ENCODE measurements at places on chromosomes 13 and 19. TPM values are rescaled to one million over a fixed set of nuclear protein-coding genes. Genes with fewer than 3 reads are reported as not detected.
A peak's percentile ranks its signal among the peaks of the same experiment; 100 is the strongest.

GRCh38 chr19:51410950-51411748 is 6.3 kb downstream of the SIGLEC10 start:
- H3K27ac ChIP-seq, result no peak overlapping the region
- no peak overlapping the region for H3K4me3 ChIP-seq
- H3K36me3 ChIP-seq, result no peaks in the 10 kb centered on the region
- no peaks in the 10 kb centered on the region for H3K27me3 ChIP-seq

DNA sequence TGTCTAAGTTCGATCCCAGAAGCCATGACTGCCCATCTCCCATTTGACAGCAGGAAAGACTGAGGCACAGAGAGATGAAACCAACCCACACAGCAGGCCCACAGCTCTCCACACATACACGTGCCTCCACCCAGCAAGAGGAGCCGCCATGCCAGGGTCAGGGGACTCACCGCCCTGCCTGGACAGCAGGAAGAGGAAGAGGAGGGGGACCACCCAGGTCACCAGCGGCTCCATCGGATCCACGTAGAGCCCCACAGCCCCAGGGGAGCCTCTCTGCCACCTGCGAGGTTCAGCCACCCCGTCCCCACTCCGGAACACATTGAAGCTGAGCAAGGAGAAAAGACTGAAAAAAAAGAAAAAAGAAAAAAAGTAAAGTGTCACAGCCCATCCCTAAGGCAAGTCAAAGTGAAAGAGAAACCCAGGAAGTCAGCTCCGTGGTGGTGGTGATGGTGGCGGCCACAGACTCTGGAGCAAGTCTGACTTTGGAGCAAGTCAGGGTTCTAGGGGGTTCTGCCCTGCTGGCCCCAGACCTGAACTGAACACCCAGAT is at the start of gene IL12RB1:
Gene IL12RB1 (minus strand): TSS at position 345 of the 549 bp plus-strand sequence. CDS start 111 bp downstream, at position 234.
- H3K4me1 ChIP-seq, result no peaks in the 10 kb centered on the region
- H3K4me3 ChIP-seq, result no peak within 1 kb of the TSS
- no peaks in the 10 kb centered on the region for H3K36me3 ChIP-seq

DNA sequence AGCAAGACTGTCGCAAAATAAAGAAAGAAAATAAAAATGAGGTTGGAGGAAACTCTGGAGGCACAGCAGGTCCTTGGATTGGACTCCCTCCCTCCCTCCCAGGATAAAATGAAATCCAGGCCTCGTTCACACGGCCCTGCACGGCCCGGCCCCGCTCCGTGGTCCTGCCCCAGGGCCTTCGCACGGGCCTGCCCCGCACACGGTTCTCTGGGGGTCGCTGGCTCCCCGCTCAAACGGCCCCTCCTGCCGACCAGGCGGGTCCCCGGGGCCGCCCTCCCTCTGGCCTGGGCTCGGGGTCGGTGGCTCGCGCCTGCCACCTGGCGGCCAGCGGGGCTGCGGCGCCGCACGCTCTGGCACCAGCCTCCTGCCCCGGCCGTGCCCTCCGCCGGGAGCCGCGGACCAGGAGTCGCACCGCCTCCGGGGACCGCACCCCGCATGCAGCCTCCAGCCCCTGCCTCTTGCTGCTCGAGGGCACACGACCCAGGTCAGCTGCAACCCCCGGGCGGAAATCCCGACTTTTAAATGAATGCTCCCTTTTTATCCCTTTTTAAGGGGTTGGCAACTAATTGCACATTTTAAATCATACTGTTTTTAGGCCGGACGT is 1.5 kb upstream of the WDR18 start:
- peaks cover 21% of the 10 kb centered on the region for H3K4me1 ChIP-seq
- no peak overlapping the region for H3K27ac ChIP-seq
- no peaks in the 10 kb centered on the region for H3K36me3 ChIP-seq
- DNase-seq, result peak; percentile 89
- no peak overlapping the region for H3K4me3 ChIP-seq
- H3K27me3 ChIP-seq, result no peaks in the 10 kb centered on the region

DNA sequence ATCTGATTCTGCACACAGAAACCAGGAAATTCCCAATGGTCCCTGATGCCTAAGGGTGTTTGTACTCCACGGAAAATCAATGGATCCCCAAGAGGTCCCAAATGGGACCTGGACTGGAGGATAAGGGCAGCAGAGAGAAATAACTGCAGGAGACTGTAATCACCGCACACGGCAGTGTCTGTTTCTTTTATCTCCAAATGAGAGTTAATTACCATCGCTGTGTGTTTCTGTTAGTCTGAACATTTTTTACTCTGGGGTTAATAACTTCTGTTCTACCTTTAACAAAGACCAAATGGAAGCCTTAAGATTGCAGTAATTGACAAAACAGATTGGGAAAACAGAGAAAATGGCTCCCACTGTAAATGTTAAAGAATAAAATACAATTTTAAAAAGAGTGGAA is 320.9 kb downstream of the DCLK1 start:
- no peaks in the 10 kb centered on the region for H3K36me3 ChIP-seq
- H3K27me3 ChIP-seq, result no peaks in the 10 kb centered on the region
- H3K27ac ChIP-seq, result peak overlapping the region; percentile 34
- no peak for DNase-seq

The RAB20 gene
- total RNA-seq, result 2.4 TPM

GRCh38 chr13:51553531-51553930 is 30.7 kb upstream of the WDFY2 start:
- no peak overlapping the region for H3K4me3 ChIP-seq
- H3K27ac ChIP-seq, result no peak overlapping the region
- H3K36me3 ChIP-seq, result no peaks in the 10 kb centered on the region
- H3K27me3 ChIP-seq, result no peaks in the 10 kb centered on the region
- no peaks in the 10 kb centered on the region for H3K4me1 ChIP-seq
- no peak for DNase-seq

The GSX1 gene
- total RNA-seq, result not detected

- peaks cover 4% of the 10 kb centered on the region for H3K36me3 ChIP-seq
- no peaks in the 10 kb centered on the region for H3K4me1 ChIP-seq
- H3K27me3 ChIP-seq, result no peaks in the 10 kb centered on the region
- DNase-seq, result no peak
- no peak overlapping the region for H3K27ac ChIP-seq
Observed at GRCh38 chr19:1373042-1373533, 10.6 kb upstream of the NDUFS7 start.

The DDX49 gene
- total RNA-seq, result 23.4 TPM

- peak; percentile 30 for DNase-seq
- no peaks in the 10 kb centered on the region for H3K27me3 ChIP-seq
- H3K4me1 ChIP-seq, result peaks cover 9% of the 10 kb centered on the region
- no peak overlapping the region for H3K27ac ChIP-seq
- no peaks in the 10 kb centered on the region for H3K36me3 ChIP-seq
- no peak overlapping the region for H3K4me3 ChIP-seq
Observed at GRCh38 chr13:19681517-19681916, 48.1 kb downstream of the MPHOSPH8 start.

The ZNF491 gene
- 6.0 TPM for total RNA-seq

The MCF2L gene
- total RNA-seq, result 59.2 TPM

GRCh38 chr13:98675837-98676236 is 76.6 kb downstream of the SLC15A1 start:
- no peaks in the 10 kb centered on the region for H3K36me3 ChIP-seq
- H3K4me1 ChIP-seq, result no peaks in the 10 kb centered on the region
- DNase-seq, result no peak
- H3K27me3 ChIP-seq, result no peaks in the 10 kb centered on the region
- no peak overlapping the region for H3K27ac ChIP-seq

The COX6B2 gene
- total RNA-seq, result 0.77 TPM

The CBY2 gene
- total RNA-seq, result not detected

DNA sequence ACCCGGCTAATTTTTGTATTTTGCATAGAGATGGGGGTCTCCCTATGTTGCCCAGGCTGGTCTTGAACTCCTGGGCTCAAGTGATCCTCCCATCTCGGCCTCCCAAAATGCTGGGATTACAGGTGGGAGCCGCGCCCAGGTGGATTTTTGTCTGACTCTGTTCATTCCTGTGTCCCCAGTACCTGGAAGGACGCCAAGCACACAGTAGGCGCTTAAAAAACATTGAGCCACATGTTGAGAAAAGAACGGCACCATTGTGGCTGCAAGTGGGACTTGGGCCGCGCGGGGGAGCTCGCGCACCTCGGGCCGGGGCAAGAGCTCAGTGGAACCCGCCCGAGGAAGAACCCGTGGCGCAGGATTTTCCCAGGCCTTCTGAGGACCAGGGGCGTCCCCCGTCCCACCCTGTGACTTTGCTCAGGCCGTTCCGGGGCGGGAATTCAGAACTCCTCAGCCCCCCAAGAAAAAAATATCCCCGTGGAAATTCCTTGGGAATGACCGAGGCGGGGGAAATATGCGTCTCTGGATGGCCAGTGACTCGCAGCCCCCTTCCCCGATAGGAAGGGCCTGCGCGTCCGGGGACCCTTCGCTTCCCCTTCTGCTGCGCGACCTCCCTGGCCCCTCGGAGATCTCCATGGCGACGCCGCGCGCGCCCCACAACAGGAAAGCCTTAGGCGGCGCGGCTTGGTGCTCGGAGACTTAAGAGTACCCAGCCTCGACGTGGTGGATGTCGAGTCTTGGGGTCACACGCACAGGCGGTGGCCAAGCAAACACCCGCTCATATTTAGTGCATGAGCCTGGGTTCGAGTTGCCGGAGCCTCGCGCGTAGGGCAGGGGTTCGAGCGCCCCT is 1.4 kb upstream of the ICAM1 start:
- peak; percentile 87 for DNase-seq
- H3K4me1 ChIP-seq, result no peaks in the 10 kb centered on the region
- H3K27ac ChIP-seq, result no peak overlapping the region
- H3K36me3 ChIP-seq, result no peaks in the 10 kb centered on the region
- peaks cover 56% of the 10 kb centered on the region for H3K27me3 ChIP-seq

- H3K4me1 ChIP-seq, result no peaks in the 10 kb centered on the region
- no peaks in the 10 kb centered on the region for H3K36me3 ChIP-seq
- no peaks in the 10 kb centered on the region for H3K27me3 ChIP-seq
- no peak overlapping the region for H3K27ac ChIP-seq
- no peak for DNase-seq
- no peak overlapping the region for H3K4me3 ChIP-seq
Observed at GRCh38 chr13:46150134-46150693, 31.8 kb downstream of the LCP1 start.

DNA sequence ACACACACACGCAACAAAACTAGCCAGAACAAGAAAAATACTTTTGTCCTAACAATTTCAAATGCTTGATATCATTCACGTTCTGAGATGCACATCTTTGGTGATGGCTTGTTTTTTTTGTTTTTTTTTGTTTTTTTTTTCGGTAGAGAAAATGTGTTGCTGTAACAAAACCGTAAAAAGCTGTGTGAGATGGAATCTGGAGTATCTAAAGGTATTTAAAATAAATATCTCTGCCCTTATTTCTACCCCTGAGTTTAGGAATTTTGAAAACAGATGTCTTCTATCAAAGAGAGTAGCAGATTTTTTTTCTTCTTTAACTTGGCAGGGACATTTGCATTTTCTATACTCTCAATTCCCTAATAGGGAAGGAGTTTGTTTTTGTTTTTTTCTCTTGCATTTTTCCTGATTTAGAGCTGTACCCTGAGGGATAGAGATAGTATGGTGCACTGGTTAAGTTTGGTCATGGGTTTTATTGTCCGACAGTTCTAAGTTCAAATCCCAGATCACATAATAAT is 446.6 kb downstream of the KLF5 start:
- H3K36me3 ChIP-seq, result no peaks in the 10 kb centered on the region
- DNase-seq, result no peak
- H3K4me1 ChIP-seq, result no peaks in the 10 kb centered on the region
- H3K27me3 ChIP-seq, result no peaks in the 10 kb centered on the region

GRCh38 chr13:74550039-74550438 is 415.8 kb upstream of the KLF12 start:
- H3K27ac ChIP-seq, result no peak overlapping the region
- H3K4me1 ChIP-seq, result no peaks in the 10 kb centered on the region
- H3K27me3 ChIP-seq, result no peaks in the 10 kb centered on the region
- no peaks in the 10 kb centered on the region for H3K36me3 ChIP-seq

- DNase-seq, result peak; percentile 57
- H3K4me1 ChIP-seq, result peaks cover 9% of the 10 kb centered on the region
- peaks cover 10% of the 10 kb centered on the region for H3K27me3 ChIP-seq
- H3K4me3 ChIP-seq, result no peak overlapping the region
- no peak overlapping the region for H3K27ac ChIP-seq
Observed at GRCh38 chr19:5349041-5349440, 8.4 kb upstream of the PTPRS start.

The APOC1 gene
- total RNA-seq, result 16.1 TPM

The C1QTNF9B gene
- total RNA-seq, result not detected

DNA sequence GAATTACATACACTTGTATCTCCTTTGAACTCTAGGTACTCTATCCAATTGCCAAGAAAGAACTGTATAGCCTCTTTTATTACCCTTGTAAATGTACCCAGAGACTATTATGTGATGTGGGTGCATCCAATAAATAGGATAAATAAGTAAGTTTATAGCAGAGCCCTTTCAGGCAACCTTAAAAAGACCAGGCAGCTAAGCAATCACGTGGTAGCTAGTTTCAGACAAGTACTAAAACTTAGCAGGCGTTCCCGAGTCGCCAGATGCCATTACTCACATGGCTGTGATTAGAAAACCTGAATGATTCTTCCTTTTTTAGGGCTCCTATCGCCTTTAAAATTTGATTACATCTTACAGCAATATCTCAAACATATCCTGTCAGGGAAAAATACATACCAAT is 1303.0 kb downstream of the EFNB2 start:
- no peaks in the 10 kb centered on the region for H3K27me3 ChIP-seq
- no peak overlapping the region for H3K27ac ChIP-seq
- no peaks in the 10 kb centered on the region for H3K4me1 ChIP-seq

GRCh38 chr13:23716401-23716800 is 146.2 kb downstream of the TNFRSF19 start:
- H3K4me1 ChIP-seq, result no peaks in the 10 kb centered on the region
- H3K4me3 ChIP-seq, result no peak overlapping the region
- no peaks in the 10 kb centered on the region for H3K27me3 ChIP-seq
- no peak overlapping the region for H3K27ac ChIP-seq

GRCh38 chr13:84296401-84296800 is 414.1 kb upstream of the SLITRK1 start:
- no peak for DNase-seq
- H3K36me3 ChIP-seq, result no peaks in the 10 kb centered on the region
- no peak overlapping the region for H3K4me3 ChIP-seq
- no peak overlapping the region for H3K27ac ChIP-seq
- H3K4me1 ChIP-seq, result no peaks in the 10 kb centered on the region

DNA sequence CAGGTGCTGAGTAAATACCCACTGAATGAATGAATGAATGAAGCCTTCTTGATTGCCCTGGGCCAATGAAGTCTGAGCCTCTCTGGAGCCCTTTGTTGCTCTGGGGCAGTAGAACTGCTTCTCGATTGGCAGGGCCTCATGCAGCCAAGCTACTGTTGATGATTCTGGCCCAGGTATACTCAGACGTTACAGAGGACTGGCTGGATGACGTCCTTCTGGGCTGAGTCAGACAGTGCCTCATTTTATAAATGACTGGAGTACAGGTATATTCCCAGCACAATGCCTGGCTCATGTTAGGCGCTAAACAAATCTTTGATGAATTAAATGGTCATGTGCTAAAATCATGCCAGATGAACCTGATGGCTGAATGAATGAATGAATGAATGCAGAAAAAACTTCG is 243.8 kb upstream of the MAB21L1 start:
- H3K4me3 ChIP-seq, result no peak overlapping the region
- no peaks in the 10 kb centered on the region for H3K27me3 ChIP-seq
- H3K4me1 ChIP-seq, result no peaks in the 10 kb centered on the region
